ENCODE measurements at places on chromosomes 4 and X. TPM values are rescaled to one million over a fixed set of nuclear protein-coding genes. Genes with fewer than 3 reads are reported as not detected.
A peak's percentile ranks its signal among the peaks of the same experiment; 100 is the strongest.

DNA sequence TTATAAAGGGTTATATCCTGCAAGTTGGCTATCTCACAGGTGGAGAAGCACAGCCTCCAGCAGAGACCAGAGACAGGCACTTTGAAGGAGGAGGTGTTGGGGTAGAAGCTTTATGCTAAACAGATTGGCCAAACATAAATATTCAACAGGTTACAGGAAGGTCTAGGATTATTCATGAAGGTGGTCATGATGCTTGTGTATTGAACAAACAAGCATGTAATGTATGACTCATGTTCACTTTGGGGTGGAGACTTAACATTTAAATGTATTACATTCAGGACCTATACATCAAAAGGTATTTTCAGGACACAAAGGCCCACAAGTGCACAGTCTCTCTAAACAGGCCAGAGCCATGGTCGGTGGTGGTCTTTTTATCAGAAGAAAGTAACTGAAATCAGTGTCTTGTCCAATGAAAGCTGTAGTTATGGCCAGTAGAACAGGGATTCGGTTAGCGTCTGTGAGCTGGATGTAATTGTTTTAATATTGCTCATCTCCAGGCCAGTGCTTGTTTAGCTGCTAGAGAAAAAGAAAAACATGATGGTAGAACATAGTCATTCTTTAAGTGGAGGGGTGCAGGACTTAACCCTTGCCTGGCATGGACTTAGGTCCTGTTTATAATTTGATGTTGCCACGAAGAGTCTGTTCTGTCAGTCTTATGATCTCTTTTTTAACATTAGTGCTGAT lies 555.2 kb upstream of the PCDH10 start:
- H3K4me3 ChIP-seq = no peak overlapping the region
- no peak overlapping the region for H3K27ac ChIP-seq
- H3K4me1 ChIP-seq = no peaks in the 10 kb centered on the region
- no peaks in the 10 kb centered on the region for H3K27me3 ChIP-seq
- DNase-seq = no peak

DNA sequence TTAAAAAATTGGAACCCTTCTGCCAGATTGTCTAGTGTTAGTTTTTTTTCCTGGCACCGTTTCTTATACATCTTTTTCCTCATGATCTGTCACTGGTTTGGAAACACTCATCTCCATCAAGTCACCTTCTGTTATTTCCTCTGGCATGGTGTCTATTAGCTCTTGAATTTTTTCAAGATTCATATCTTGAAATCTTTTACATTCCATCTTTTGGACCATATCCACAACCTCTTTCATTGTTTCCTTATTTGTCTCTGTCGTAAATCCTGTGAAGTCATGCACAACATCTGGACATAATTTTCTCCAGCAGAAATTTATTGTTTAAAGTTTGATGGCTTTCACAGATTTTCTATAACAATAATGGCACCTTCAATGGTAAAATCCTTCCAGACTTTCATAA lies 10.2 kb upstream of the TMEM185A start:
- no peaks in the 10 kb centered on the region for H3K4me1 ChIP-seq
- DNase-seq = no peak
- no peak overlapping the region for H3K27ac ChIP-seq
- no peaks in the 10 kb centered on the region for H3K27me3 ChIP-seq
- no peaks in the 10 kb centered on the region for H3K36me3 ChIP-seq

DNA sequence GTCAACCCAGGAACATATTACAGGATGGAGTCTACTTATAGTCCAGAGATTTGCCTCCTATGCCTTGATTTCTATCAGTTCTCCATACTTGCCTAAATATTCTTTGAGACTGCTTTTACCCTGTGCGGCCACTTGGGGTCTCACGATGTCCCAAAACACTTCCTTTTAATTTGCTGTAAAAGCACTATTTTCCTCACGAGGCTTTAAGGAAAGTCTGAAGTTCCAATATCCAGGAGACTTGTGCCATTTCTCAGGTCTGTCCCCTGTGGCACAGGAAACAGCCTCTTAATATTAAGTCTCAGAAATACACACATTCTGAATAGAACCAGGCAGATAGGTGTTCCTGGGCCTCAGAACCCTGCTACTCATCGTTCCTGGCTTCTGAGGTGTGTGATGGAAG lies 142.9 kb downstream of the TMEM164 start:
- no peak overlapping the region for H3K4me3 ChIP-seq
- peak; percentile 22 for DNase-seq
- no peaks in the 10 kb centered on the region for H3K27me3 ChIP-seq

GRCh38 chr4:121239951-121240350 lies 75.8 kb upstream of the TNIP3 start:
- H3K4me3 ChIP-seq = no peak overlapping the region
- no peaks in the 10 kb centered on the region for H3K27me3 ChIP-seq
- H3K4me1 ChIP-seq = no peaks in the 10 kb centered on the region
- DNase-seq = no peak
- no peak overlapping the region for H3K27ac ChIP-seq

DNA sequence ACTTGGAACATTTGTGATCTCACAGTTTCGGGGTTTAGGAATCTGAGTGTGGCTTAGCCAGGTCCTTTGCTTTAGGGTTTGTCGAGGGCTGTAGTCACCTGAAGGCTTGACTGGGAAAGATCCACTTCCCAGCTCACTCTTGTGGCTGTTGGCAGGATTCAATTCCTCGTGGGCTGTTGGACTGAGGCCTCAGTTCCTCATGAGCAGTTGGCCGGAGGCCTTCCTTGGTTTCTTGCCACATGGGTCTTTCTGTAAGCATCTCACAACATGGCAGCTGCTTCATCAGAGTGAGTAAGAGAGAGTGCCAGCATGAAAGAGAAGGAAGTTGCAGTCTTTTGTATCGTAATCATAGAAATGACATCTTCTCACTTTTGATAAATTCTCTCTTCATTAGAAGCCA lies 11.1 kb downstream of the TXLNG start:
- H3K4me3 ChIP-seq = no peak overlapping the region
- H3K4me1 ChIP-seq = no peaks in the 10 kb centered on the region
- DNase-seq = no peak
- no peaks in the 10 kb centered on the region for H3K27me3 ChIP-seq
- H3K27ac ChIP-seq = no peak overlapping the region
- H3K36me3 ChIP-seq = no peaks in the 10 kb centered on the region

GRCh38 chr4:104064646-104065577 lies 345.1 kb upstream of the TACR3 start:
- H3K4me1 ChIP-seq = no peaks in the 10 kb centered on the region
- no peak overlapping the region for H3K4me3 ChIP-seq
- H3K27me3 ChIP-seq = no peaks in the 10 kb centered on the region
- H3K27ac ChIP-seq = no peak overlapping the region

DNA sequence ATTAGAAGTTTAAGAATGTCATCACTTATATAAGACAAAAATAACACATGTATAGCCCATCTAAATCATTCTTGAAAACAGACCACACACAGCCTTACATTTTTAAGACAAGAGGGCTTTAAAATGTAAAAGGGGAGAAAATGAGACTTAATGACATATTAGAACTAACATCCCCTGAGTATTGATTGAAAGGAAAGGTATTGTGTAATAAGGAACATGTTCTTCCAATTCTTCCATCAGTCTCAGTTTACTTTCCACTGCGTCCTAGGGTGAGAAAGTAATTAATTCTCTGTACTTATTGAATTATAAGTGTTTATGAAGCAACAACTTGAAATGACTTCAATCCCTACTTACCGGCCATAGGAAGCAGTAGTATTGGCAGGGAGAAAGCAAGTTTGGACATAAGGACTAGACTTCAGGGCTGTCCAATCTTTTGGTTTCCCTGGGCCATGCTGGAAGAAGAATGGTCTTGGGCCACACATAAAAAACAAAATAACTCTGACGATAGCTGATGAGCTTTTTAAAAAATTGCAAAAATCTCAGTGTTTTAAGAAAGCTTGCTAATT lies 202.7 kb upstream of the SPRY1 start:
- H3K27ac ChIP-seq = no peak overlapping the region
- H3K4me1 ChIP-seq = no peaks in the 10 kb centered on the region
- H3K36me3 ChIP-seq = no peaks in the 10 kb centered on the region
- H3K27me3 ChIP-seq = no peaks in the 10 kb centered on the region
- DNase-seq = no peak

Gene HDAC8
- total RNA-seq = 16.2 TPM

Gene AMBN
- not detected for total RNA-seq

Gene ACE2
- not detected for total RNA-seq

Gene FAM241A
- 2.3 TPM for total RNA-seq

Gene CT45A5
- not detected for total RNA-seq

Gene GATA1
- not detected for total RNA-seq

Measured in uterus (tissue), 4 donors.